Activated naive CD8-positive, alpha-beta T cell treated with anti-CD3 and anti-CD28 coated beads, Interleukin-2, amount 50 U/mL, for 16 hours (primary cell): ENCODE measurements at places on chromosomes 1 and 21.

DNA sequence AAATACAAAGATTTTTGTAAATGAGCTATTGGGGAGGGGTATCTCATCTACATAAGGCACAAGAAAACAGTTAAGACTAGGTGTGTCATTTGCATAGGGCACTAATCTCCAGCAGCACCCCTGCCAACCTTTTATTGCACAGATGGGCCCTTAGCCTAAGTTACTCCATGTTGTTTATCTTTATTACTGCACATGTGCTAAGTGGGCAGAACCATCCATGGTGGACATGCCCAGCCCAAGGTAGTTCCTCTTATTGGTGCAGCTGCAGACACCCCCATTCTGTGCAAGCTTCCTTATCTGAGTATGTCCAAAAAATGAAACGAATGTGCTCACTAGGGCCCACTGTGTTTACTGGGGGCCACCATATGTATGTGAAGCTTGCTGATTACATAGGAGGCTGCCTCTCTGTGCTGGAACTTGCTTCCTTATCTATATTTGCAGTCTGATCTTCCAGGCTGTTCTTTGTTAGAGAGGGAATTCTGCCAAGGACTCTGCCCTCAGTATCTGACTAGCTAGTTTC lies 77.3 kb upstream of the NEK7 start:
- no peak for DNase-seq

DNA sequence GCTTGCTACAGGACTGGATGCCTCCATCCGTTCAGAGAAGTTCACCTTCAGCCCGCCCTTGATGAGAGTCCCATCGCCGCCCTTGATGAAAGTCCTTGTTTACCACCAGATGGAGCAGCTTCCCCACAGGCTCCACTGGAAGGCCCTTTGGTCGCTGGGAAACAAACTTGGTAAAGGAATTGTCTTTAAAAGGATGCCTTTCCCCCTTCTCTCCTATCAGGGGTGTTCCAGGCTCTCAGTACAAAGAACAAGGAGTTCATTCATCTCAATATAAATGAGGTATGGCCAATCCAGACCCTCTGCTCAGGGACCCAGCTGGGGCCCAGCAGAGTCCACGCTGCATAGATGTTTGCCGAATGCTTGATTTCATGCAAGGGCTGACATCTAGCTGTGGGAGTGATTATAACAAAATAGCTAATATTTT lies 50.8 kb downstream of the CAPN9 start:
- no peak for DNase-seq

- no peak for DNase-seq
These were observed 13.6 kb downstream of the PPFIA4 start for GRCh38 chr1:203039609-203040512.

GRCh38 chr1:163922743-163923201 lies 601.0 kb downstream of the NUF2 start:
- no peak for DNase-seq

DNA sequence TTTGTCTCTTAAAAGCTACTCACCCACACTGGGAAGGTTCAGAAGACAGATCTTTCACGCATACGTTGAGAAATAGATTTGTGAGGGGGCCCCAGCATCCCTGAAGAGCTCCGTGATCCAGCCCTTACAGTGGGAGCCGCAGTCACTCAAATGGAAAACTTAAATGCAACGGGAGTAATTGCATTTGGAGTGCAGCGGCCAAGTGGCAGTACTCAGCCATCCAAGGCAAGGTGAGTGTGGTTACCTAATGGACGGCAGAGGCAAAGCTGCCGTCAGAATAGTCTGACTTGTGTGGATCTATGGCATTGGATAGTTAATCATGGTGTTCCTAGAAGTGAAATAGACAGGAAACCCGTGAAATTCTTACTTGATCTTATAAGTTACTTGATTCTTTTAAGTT lies 5.1 kb downstream of the SPSB1 start:
- no peak for DNase-seq

- no peak for DNase-seq
These were observed 30.0 kb upstream of the RRP15 start for GRCh38 chr1:218255090-218255489.

- no peak for DNase-seq
These were observed 184.9 kb downstream of the KCNH1 start for GRCh38 chr1:210949039-210949438.

GRCh38 chr21:46561445-46562090 lies 43.3 kb downstream of the S100B start:
- DNase-seq: no peak

GRCh38 chr1:110207831-110208230 lies 2.3 kb upstream of the KCNC4 start:
- DNase-seq: peak; percentile 62
